AML-193 (cell line): ENCODE measurements at places on chromosomes 7 and 10.
A peak's percentile ranks its signal among the peaks of the same experiment; 100 is the strongest.

- DNase-seq: no peak
Observed at GRCh38 chr10:1169981-1170866, 114.0 kb downstream of the WDR37 start.

DNA sequence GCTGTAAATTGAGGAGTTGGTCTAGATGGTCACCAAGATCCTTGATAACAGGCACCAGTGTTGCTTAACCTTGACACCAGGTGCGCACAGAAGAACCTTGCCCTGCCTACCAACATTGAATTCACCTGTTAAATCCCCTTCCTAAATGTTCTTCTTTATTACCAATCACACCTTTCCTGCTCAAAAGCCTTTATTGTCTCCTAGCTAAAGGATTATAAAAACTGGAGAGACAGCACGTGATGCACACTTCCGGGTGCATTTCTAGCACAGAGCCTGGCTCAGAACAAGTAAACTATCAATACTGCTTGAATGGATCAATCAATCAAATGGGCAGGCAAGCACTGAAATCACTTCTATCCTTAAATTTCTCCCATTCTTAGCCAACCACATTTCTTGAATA, 56.3 kb downstream of the SVIL start:
- DNase-seq: no peak

- no peak for DNase-seq
Observed at GRCh38 chr7:138713191-138713590, 12.0 kb upstream of the SVOPL start.

DNA sequence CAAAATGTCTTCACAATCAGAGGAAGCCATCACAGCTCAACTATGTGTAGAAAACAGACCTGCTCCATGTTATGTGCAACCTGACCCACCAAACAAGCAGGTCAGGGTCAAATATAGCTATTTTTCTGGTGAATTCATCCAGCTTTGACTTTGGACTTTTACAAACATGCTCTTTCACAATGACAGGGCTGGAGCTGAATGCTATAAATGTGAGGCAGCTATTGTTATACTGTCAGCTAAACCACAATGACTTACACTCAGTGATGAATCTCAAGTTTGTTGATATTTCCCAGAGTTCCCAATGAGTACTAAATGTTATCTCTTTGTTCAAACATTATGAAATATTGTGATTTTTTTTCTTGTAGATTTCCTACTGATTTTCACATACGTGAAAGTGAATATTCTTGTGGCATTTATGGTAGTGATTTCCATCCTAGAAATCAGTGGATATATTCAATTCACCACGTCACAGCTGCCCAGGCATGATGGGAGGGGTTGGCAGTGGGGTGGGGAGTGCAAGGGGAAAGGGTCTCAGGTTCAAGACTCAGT, 2.5 kb upstream of the ITIH2 start:
- no peak for DNase-seq

DNA sequence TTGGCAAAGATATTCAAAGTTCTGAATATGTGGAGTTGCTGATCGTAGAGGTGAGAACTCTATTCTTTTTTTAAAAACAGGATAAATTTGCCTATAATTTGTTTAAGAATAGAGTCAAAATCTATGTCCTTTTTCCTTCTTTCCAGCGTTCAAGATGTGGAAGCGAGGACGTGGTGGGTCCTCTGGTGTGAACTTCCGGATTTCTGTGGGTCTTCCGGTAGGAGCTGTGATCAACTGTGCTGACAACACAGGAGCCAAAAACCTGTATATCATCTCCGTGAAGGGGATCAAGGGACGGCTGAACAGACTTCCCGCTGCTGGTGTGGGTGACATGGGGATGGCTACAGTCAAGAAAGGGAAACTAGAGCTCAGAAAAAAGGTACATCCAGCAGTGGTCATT, 40.5 kb upstream of the SP8 start:
- DNase-seq: no peak

- DNase-seq: peak; percentile 27
Observed at GRCh38 chr10:69407621-69408301, 9.0 kb downstream of the TACR2 start.

GRCh38 chr7:69017208-69017607, 581.1 kb upstream of the AUTS2 start:
- no peak for DNase-seq

DNA sequence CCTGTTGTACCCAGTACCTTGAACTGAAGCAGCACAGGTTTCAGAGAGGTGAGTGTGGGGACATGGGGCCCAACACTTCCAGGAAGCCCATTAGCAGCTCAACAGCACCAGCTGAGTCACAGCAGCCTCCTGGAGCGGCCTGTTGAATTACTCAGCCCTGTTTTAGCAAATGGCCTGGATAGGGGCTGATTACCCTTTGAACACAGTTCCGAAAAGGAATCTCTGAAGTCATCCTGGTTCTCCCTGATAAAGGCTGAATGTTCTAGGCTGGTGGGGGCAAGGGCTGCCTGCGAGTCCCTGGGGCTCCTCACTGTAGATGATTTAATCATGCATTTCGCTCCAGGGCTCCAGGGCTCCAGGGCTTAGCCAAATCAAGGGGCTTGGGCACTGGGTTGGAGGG, 287.5 kb downstream of the GRID1 start:
- DNase-seq: no peak

DNA sequence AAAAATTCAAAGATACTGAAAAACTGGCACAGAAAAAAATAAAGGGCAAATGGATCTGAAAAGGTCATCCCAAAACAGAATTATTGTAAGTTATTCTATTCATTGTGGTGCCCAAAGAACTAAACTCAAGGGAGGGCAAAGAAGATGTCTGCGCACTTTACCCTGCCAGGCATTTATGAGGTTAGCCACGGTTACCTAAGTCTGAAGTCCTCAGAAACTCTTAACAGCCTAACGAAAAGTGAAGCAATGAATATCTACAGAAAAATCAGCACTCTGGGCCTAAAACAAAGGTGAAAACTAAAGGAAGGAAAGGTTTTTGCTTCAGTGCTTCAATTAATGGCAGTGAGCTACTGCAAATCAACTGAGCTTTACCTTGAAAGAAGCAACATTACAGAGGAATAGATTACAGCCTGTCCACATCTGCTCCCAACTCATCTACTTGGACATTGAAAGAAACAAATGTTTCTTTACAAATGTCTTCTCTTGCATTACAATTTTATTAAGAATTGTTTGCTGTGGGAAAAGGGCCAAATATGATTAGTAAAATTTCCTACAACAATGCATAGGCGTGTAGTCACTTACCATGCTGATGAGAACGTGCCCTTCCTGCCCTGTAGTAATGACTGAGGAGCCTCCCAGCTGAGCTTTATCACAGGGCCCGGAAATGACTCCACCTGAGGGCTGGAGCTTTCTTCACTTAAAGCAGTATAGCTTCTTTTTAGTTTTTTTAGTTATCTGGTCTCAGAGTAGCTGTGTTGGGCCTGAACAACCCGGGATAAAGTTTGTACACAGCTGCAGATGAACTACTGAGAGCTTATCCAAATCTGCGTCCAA, at the start of gene TUBAL3:
Gene TUBAL3 (minus strand): TSS at position 621 of the 834 bp plus-strand sequence. CDS start 36 bp downstream, at position 585.
- DNase-seq: no peak

- no peak for DNase-seq
Observed at GRCh38 chr7:30521532-30521931, 16.9 kb upstream of the GGCT start.

- no peak for DNase-seq
Observed at GRCh38 chr7:106339513-106340246, 54.9 kb upstream of the NAMPT start.

DNA sequence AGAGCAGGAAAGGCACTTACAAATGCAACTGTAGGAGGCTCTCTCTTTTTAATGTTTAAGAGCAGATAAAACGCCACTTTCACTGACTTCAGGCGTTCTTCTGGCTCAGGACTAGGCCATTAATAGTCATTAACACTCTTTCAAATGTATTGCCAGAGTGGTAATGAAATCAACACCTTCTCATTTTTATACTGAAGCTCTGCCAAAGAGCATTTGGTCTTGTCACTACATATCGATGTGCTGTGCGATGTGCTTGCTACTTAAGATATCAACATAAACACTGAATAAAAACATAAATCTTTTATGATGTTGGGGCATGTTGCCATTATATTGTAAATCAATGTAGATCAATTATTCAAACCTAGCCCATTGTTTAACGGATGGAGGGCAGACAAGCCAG, 634.7 kb downstream of the ARL4A start:
- no peak for DNase-seq

DNA sequence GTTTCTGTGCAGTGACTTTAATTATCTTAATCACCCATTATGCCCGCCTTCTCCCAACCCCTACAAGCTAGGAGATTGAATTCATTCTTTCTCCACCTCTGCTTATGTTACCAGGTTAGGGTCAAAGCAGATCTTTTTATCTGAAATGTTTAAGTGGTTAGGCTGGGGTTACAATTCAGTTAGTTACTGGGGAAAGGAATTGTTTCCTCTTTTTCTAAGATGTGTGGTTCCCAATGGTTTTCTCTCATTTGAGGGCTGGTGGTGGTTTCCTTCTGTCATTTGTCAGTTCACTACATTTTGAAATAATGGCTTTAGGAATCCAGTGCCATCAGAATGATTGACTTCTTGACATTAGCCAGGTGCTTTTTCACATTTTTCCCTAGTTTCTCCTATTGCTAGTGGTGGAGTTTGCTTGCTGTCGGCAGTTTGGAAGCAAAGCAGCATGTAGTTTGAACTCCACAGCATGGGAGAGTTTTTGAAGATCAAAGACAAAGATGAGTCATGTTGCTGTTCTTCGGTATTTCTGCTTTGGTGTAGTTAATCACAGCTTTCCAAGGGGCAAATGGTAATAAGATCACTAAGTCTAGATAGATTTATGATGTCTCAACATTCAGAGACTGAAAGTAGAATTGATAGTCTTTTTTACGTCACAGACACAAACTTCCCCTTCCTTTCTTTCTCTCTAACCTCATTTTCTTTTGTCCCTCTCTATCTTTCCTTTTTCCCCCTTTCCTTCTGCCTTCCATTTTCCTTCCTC, 168.2 kb downstream of the SND1 start:
- peak; percentile 38 for DNase-seq

DNA sequence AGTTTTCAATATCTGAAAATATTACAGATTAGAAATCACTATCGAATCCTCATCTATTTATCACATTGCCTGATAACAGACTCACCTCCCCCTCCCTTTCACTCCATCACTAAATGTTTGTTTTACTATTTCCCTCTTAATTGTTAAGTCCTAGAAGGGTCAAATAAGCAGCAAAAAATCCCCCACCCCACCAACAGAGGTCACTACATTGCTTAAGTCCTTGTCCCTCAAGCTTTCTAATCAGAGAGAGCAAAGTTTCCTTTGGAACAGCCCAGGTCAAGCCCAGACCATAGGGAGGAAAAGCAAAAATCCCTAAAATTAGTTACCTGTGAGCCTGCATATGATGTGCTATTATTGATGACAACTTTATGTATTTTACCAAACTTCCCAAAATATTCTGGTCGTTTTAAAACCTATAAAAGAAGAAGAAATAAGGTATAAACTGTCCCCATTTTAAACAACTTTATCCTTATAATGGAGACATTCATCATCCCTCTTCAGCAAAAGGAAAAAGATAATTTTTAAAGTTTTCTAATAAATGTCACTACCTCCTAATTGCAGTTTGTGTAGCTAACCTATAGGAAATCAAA, 95.0 kb downstream of the CNOT4 start:
- DNase-seq: peak; percentile 75

- DNase-seq: no peak
Observed at GRCh38 chr10:1935912-1936311, 198.6 kb upstream of the ADARB2 start.

GRCh38 chr7:76291351-76292212, 10.9 kb upstream of the HSPB1 start:
- peak; percentile 93 for DNase-seq

DNA sequence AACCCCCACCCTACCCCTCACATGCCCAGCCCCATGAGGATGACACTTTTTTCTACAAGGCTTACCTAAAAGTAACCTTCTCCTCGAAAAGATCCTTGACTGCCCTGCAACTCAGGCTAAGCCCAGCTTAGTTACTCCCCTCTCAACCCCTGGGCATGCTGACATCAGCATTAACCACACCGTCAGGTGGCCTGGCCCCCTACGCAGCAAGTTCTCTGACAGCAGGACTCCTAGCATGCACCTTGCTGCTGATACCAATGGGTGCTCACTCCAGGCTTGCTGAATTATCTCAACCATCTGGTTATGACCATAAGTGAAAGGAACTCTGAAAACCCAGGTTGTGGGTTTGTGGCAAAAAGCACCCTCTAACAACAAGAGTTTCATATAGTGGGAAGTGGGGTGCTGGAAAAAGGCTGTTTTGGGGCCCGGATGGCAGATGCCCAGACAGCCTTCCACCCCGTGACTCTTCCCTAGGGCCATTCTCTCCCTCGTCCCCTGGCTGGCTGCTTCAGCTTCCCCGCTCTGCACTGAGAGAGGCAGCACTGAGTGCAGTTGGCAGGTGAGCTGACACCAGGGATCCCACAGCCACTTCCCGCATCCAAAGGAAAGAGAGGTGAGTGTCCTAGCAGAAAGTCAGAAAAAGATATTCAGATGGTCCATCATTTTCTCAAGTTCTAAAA, 518.9 kb downstream of the KCNMA1 start:
- DNase-seq: no peak

DNA sequence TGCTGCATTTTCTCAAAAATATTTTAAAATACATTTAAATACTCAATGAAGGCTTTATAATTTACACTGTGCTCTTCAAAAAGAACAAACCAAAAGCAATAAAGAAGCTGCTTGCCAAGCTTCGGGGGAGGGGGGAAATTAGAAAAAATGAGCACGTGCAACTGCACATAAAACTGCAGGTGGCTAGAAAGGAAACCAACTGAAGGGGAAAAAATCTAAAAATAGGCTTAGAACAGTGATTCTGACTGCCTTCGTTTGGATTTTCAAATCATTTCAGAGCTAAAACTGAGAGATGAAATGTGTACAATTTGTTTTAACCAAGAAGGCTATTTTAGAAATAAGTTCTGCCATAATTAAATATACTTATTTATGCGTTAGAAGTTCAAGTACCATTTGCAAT, 61.4 kb downstream of the ABI1 start:
- no peak for DNase-seq

GRCh38 chr7:83546586-83546985, 102.4 kb downstream of the SEMA3E start:
- DNase-seq: no peak

DNA sequence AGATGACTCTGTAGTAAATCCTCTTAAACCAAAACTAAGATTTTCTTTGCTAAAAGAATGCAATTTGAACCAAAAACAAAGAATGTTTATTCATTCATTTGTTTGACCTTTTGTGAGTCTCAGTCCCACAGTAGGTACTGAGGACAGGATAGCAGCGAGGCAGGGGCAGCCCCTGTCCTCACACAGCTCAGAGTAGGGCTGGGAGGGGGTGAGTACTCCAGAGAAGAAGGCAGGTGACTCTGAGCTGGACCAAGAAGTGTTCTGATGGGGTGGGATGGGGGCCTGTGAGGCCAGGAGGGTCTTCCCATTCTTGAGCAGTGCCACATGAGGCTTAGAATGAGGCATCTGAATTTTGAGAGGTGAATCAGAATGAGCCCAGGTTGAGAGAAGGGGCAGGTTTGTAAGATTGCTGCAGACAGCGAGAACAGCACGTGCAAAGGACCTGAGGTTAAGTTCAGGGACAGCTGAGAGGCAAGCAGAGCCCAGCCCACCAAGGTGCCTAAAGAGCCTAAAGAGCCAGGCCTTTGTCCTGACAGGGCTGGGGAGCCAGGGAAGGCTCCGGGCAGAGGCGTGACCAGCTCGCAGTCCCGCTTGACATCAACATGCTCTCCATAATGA, 56.9 kb upstream of the CHST15 start:
- DNase-seq: no peak

GRCh38 chr10:72257051-72257892, 16.5 kb upstream of the DDIT4 start:
- DNase-seq: peak; percentile 53

GRCh38 chr10:124032971-124033886, 60.2 kb downstream of the CHST15 start:
- DNase-seq: no peak
